ENCODE measurements at places on chromosomes 5 and 9.

- DNase-seq: no peak
Measured at GRCh38 chr9:73537561-73537960, 385.9 kb downstream of the ANXA1 start.

- no peak for DNase-seq
Measured at GRCh38 chr9:97479496-97480159, 21.8 kb upstream of the TMOD1 start.

GRCh38 chr9:30928045-30928444 lies 1456.4 kb upstream of the ACO1 start:
- no peak for DNase-seq

- DNase-seq: no peak
Measured at GRCh38 chr9:107437716-107438115, 51.9 kb downstream of the KLF4 start.

DNA sequence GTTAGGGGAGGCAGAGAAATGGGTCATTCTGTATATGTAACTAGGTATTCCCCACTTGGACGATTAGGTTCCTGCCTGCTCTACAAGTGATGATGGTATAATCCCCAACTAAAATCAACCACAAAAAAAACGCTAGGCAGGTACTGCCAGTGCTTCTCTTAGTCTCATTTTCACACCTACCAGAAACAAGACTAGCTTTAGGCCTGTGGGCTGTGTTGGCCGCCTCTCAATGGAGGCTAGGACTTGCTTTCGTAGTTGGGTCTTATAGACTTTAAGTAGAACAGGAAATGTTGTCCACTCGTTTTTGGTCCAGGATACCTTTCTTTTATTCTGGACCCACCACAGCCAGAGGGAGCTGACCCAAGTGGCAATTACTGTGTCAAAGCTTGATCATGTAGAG lies 111.8 kb downstream of the UNC13B start:
- no peak for DNase-seq

- DNase-seq: no peak
Measured at GRCh38 chr5:112257976-112258375, 161.1 kb downstream of the EPB41L4A start.

GRCh38 chr5:50854082-50854481 lies 187.6 kb downstream of the PARP8 start:
- DNase-seq: no peak

DNA sequence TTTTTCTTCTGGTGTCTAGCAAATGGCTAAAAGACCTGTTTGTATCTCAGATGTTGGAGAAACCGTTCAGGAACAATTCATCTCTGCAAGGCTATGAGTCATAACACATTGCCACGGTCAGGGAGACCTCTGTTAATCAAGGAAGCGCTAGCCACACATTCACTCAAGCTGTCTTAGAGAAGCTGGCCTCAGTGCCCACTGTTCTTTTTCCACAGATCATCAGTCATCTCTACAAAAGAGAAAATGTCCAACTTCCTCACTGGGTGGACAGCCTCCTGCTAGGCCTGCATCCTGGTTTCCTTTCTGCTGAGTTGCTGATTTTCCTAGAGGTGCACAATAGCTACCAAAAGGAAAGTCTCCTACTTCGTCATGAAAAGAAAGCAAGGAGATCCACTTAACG lies 360.5 kb downstream of the BNC2 start:
- no peak for DNase-seq

DNA sequence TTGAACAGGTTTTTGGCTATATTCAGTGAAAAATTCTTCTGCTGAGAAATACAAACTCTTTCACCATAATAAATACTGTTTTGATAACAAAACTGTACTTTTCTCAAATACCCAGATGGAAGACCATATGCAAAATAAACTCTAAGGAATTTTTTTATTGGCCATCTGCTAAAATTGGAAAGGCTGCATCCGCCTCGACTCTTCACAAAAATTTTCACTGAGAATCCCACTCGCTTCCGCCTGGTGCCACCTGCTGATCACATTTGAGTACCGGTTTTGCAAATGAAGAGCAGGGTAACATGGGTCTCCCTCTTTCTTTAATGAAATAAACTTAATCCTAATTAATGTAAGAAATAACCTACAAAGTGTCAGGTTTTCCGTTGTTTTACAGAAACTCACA lies 76.4 kb downstream of the TTLL11 start:
- DNase-seq: no peak

- no peak for DNase-seq
Measured at GRCh38 chr9:84804951-84805694, 135.6 kb downstream of the NTRK2 start.

DNA sequence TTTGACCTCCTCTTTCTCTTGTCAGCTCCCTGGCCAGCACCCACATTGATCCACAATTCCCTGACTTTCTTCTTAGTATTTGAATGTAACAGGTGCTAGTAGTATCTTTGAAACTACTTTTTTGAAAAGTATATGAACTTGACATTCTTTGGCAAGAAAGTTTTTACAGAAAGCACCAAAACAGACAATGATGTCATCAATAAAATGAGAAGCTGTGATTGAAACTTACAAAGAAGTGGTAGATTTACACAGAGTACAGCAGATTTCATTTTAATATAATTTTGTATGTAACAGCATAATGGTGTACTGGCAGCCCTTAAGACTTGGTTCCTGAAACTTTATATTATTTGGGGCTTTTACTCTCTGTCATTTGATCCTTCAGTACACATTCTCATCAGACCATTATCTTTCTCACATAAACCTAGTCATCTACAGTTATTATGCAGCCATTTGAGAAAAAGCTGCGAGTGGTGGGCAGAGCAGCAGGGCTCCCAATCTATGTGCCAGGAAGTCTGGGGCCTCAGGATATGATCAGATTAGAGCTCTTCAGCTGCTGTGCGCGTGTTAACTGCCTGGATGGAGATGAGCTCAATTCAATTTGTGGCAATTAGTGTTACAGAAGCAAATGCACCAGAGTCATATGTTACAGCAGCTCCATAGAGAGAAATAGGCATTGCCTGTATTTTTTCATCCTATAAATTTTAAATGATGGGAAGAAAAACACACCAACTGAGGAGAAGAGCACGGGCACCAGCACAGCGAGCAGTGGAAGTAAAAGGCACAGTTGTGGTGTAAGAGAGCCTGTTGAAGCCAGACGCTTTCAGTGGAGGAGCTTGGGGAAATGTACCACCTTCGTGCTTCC lies 126.1 kb downstream of the STARD4 start:
- no peak for DNase-seq

- DNase-seq: no peak
Measured at GRCh38 chr5:150431574-150431973, 18.0 kb downstream of the RPS14 start.

DNA sequence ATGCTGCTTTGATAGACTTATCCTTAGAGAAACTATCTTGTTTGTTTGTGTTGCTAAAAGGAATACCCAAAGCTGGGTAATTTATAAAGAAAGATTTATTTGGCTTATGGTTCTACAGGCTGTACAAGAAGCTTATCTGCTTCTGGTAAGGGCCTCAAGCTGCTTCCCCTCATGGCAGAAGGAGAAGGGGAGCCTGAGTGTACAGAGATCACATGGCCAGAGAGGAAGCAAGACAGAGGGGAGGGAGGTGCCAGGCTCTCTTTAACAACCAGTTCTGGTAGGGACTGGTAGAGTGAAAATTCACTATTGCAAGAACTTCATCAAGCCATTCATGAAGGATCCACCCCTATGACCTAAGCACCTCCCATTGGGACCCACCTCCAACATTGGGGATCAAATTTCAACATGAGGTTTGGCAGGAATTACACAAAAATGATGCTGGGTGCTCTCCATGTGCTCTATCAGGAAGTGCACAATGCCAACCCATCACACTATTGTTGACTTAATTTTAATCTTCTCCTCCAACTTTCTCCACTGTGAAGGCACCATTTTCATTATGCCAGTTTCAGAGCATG lies 115.1 kb upstream of the SHB start:
- DNase-seq: no peak

- no peak for DNase-seq
Measured at GRCh38 chr5:154271936-154272514, 81.5 kb downstream of the GALNT10 start.

DNA sequence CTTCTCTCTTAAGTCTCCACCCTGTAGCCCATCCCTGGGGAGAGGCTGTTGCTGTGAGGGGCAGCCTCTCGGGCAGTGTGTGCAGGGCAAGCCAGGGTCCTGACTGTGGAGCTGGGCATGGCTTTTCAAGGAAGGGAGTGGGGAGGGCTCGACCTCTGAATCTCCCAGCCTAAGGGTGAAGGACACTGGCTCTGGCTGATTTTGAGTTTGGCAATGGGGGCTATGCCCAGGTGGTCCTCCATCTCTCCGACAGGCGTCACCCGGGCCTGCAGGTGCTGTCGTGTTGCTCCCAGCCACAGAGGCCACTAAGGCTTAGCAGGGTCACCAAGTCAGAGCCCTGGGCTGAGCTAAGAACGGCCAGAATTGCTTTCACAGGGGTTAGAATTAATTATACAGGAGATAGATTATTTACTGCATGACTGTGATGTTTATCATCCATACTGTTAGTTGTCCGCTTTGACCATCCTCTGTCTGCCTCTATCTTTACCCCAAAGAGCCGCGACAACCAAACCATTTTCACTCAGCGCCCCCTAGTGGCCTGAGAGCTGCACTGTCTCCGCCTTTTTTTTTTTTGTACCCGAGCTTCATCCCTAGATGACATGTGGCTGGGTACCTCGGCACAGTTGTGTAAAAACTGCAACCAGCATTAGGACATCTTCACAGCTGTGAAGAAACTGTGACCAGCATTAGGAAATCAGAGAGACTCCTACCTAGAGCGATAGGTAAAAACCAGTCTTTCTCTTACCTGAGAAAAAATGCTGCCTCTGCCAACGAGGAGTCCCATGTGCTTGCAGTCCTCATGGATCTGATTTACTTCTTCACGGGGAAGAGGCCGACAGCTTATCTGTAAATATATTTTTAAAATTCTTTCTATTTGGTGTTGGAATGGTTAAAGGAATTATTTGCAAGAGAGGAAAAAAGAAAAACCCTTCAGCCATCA lies 44.5 kb downstream of the AGXT2 start:
- peak; percentile 26 for DNase-seq

DNA sequence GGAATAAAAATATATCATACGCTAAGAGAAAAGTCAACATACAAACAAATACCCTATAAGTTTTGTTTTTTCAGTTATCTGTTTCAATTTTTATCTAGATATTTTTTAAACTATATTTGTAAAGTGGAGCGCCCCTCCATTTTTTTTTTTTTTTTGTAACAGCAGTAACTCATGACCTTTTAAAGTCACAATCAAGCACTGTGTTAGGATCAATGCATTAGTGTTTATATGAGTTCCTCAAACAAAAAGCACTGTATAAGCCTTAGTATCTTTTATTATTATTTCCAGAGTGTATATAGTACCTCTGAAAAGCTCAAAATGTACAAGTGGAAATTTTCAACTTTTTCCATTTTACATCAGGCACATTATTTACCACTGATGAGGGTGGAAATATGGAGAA lies 20.6 kb downstream of the PFDN1 start:
- DNase-seq: no peak

DNA sequence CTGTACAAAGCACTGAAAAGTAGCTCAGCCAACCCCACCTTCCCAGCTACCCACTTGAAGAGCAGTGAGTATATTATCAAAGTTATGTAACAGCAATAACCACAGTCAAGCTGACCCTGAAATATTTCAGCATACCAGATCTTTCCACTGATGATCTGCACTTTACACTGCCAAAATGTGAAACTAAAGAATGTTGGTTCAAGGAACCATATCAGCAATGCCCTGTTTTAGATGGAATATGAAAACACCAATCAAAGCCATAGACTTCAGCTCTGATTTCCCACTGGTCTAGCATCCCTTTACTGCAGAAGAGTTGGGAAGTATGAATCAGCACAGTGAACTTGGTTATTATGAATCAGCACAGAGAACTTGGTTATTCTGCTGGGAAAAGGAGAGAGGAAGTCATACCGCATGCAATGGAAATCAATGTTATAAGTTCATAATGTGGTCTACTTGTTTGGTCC lies 20.0 kb downstream of the CEMIP2 start:
- DNase-seq: no peak

DNA sequence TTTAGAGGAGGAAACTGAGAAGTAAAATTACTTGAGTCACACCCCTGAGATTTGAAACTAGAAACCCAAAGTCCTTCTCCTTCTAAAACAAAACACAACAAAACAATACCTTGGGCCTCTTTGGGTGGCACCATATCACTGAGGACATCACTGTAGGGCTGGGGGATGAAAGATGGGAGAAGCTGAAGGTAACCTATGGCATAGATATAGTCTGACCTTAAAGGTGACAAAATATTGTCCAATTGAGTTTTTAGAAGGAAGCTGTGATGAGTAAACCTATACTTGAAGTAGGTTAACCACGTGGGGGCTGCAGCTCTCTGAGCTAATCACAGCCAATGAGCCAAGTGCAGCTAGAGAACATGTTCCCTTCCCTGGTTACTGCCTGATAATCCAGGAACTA lies 167.4 kb upstream of the CD180 start:
- no peak for DNase-seq

DNA sequence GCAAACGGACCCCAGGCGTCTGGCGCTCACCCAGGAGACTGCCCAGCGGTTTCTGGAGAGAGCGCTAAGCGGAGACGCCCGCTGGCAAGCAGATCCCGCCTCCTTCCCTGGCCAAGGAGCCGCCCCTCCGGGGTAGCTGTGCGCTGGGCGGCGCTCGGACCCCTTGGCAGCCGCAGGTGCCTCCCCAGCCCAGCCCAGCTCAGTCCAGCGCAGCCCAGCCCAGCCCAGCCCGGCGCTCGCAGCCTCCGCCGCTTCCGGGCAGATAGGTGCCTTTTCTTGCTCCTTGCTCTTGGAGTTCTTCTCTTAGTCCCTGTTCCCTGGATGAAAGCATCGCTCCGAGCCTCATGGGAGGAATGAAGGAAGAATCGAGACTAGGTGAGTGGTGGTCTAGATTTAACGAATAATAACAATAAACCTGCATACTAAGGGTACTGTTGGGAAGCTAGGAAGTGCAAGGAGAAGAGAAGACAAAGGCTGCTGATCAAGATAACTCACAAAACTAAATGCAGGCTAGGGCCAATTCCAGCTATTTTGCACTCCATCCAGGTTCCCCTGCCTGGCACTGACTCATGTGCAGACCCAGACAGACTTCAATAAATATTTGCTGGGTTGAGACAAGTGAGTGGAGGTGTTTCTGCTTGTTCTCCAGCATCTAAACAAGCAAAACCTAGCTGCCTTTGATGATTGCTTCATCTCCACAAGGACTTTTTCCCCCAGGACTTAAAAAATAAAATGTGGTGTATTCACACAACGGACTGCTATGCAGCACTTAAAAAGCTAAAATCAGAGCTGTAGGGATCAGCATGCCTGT lies at the start of gene STK32A:
STK32A (plus strand) TSS at position 202 of the 811 bp plus-strand sequence. CDS start 4,609 bp downstream, outside the sequence.
- no peak for DNase-seq

DNA sequence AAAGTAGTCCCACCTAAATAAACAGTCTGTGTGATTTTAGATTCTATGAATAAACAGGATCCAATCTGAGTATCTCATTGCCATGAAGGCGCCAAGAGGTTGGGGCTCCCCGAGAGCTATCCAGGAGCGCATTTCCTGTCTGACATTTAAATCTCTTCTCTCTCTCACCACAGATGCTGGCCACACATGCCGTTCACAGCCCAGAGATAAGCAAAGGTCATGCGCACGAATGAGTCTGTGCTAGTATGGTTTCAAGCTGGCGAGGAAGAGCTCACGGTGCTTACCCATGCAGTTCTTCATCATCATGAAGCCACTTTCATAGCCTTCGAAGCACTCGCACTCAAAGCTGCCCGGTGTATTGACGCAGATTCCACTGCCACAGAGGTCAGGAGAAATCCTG lies 199.4 kb downstream of the FBN2 start:
- no peak for DNase-seq

- DNase-seq: no peak
Measured at GRCh38 chr5:160311491-160312133, 752 bp downstream of the CCNJL start.
